Fibroblast of skin of right biceps (primary cell): ENCODE measurements at places on chromosomes 11 and 22.

- DNase-seq: peak; percentile 58
These were observed 141.5 kb upstream of the MTMR2 start for GRCh38 chr11:96065379-96065778.

GRCh38 chr11:104695065-104695463 lies 203.2 kb downstream of the CASP12 start:
- no peak for DNase-seq

DNA sequence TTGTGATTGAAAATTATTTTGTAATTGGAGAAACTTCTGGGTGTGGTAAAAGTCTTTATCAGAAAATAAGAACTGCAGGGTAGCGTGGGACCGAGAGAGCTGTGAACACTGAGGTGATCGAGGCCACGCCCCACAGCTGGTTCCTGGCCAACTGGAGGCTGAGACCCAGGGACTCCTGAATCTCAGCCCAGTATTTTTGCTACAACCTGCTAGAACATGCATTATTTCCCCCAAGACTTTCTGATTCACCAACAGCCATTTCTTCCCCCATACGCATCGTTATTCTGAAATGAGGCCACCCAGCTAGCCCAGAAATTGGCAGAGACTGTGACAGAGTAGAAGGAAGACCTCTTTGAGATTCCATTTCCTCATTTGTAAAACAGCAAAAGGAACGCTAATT lies 3.4 kb upstream of the FGF19 start:
- no peak for DNase-seq

- DNase-seq: no peak
These were observed 12.5 kb downstream of the QSER1 start for GRCh38 chr11:32905028-32905667.

GRCh38 chr22:29949872-29950271 lies 66.9 kb downstream of the MTMR3 start:
- no peak for DNase-seq

- DNase-seq: no peak
These were observed 212.6 kb upstream of the SORL1-AS1 start for GRCh38 chr11:121665206-121665838.

GRCh38 chr22:39254122-39254521 lies 9.3 kb upstream of the PDGFB start:
- DNase-seq: no peak

DNA sequence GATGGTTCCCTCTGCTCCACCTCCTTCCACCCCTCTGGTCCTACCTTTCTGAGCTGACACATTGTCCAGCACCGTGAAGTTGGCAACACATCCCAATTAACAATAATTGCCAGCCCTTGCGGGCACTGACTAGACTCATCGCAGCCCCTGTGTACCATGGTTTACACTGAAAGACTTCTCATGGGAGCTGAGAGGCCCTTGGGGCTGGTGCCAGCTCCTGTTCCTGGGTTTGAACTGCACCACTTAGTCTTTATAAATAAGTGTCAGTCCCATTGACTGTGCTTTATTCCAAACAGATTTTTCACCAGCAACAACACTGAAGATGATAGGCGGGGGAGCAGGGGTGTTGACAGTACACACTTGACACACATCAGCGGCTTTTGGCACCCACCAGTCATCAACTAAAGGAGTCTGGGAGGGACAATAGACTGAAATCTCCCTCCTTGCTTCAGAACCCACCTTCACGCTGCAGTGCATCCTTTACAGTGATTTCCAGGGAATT lies 447.3 kb downstream of the NTM start:
- DNase-seq: no peak

- peak; percentile 79 for DNase-seq
These were observed 82.0 kb downstream of the KIRREL3 start for GRCh38 chr11:126918556-126918955.

GRCh38 chr22:48535868-48536540 lies 1291.7 kb downstream of the BRD1 start:
- no peak for DNase-seq

DNA sequence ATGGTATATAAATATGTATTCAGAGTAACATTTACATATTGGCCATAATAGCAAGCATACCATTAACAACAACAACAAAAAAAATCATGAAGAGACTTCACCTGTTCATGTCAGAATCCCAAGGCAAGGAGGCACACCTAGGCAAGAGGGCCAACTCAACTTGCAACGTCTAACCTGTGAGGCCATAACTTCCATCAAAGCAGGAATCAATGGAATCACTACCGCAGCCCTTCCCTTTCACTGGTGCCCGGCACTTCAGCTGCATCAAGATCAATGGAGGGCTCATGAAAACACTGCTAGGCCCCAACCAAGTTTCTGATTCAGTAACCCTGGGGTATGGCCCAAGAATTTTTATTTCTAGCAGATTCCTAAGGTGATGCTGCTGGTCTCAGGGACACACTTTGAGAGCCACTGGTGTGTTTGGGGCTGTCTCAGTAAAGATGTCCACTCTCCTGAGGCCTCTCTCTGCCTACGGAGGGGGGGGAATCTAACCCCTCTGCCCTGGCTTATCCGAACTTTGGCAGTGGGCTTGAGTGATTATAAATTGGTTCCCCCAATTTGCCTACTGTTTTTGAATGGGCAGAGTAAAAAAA lies 8.0 kb downstream of the ZFTA start:
- DNase-seq: no peak

DNA sequence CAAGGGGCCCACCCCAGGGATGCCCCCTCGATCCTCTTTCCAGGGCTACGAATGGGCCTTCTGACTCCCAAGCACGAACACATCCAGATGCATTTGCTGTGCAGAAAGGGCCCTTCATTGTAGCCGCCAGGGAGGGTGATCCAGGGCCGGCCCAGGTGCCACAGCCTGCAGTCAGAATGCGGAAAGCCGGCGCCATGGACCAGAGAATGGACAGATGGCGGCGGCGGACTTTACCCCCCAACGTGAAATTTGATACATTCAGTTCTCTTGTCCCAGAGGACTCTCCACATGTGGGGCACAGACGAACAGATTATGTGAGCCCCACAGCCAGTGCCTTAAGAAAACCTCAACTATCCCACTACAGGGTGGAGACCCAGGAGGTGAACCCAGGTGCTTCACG lies 87.2 kb downstream of the KIAA1671 start:
- no peak for DNase-seq

GRCh38 chr11:99098258-99098657 lies 77.5 kb downstream of the CNTN5 start:
- no peak for DNase-seq

GRCh38 chr11:86978247-86978646 lies 23.1 kb upstream of the FZD4 start:
- no peak for DNase-seq
